Astrocyte of the hippocampus (primary cell): ENCODE measurements at places on chromosomes 5 and 9.

DNA sequence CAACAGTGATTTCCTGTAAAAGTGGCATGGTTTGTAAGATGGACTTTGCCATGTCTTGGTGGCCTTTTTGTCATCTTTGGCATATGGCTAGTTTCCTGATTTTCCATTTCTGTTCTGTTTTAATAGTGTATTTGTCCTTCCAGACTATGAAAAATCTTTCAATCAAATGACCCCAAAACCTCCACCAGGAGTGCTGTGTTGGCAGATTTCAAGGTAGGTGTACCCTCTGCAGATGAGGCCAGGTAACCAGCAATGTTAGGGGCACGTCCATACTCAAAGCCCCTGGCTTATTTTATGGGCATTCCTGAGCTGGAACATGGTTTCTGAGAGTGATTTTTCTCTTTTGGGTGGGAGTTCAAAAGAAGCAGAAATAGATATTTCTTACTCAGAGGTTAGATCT lies 15.2 kb upstream of the MAP1B start:
- no peak for DNase-seq

DNA sequence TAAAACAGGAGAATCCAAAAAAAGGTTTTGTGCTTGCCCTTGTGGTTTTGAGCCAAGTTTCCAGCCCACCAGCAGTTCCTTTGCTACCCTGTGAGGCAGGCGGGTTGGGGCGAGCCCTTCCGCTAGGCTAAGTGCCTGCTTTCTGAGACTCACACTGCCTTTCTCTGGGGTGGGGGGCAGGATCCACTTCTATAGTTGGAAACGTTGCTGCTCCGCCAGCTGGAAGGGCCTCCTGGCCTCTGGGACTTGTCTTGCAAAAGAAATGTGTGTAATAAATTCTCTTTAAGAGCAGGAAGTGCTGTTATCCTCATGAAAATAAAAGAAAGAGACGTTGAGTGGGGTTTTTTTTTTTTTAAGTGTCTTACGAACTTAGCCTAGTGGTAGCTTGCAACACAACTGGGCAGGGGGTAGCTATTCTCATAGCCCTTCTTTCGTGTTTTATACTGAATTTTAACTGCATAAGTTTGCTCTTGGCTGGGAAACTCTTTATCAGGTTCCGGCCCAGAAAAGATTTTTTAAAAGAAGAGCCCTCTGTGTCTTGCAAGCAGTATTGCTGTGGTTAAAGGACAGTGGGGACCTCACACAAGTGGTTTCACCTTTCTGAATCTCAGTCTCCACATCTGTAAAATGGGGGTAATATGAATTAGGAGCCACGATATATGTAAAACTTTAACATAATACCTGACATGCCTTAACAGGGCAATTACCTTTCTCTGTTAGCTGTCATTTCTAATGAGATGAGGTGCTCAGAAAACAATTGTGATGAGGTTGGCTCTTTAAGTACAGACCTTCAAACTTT lies 19.8 kb downstream of the JADE2 start:
- DNase-seq, result no peak

DNA sequence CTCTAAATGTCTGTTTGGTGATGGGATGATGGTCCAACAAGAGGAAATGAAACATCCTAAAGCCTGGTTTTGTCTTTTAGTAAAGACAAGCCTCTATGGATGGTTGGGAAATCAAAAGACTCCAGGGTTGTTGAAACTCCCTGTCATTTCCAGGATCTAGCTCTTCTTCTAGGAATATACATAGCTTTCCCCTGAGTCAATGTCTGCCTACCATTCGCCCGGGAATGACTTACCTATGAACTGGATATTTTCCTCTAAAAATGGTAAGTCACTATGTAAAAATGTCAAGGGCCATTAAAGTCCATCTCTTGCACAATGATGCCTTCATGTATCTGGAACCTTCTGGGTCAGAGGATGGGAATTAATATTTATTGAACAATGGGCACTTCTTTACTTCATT lies 11.1 kb upstream of the KIF12 start:
- no peak for DNase-seq

DNA sequence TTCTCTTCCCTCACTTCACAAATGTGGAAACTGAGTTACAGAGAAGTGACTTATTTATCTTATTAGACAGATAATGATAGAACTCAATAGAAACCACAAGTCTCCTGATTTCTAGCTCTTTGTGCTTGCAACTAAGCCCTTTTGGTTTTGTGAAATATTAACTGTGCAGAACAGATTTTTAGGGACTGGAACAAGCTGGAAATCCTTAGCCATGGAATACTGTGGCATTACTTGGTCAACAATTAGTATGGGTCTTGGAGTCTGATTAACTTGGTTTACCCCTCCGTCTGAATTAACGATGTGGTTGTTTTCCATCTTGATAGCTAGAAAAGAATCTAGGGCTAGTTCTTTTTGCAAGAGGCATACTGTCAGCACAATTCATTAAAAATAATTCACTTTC lies 584 bp upstream of the KLF9 start:
- DNase-seq, result no peak

DNA sequence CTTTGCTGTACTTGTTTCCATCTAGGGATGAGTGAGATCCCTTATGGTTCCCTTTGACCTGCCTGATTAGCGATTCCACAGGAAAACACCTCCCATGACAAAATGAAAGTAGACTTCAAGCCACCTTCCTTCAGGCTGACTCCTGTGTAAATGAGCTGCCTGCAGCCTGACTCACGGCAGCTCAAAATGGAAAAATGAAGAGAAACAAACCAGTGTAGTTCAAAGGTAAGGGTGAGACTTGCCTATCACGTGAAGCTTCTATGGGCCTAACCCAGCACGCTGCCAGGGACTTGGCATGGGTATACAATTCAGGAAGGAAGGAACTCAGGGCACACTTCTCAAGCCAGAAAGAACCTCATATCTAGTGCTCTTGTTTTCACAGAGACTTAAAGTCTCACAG lies 110.1 kb upstream of the LRRTM2 start:
- DNase-seq, result peak; percentile 76

- DNase-seq, result no peak
Measured at GRCh38 chr9:74949859-74950855, 2.6 kb downstream of the C9orf40 start.

DNA sequence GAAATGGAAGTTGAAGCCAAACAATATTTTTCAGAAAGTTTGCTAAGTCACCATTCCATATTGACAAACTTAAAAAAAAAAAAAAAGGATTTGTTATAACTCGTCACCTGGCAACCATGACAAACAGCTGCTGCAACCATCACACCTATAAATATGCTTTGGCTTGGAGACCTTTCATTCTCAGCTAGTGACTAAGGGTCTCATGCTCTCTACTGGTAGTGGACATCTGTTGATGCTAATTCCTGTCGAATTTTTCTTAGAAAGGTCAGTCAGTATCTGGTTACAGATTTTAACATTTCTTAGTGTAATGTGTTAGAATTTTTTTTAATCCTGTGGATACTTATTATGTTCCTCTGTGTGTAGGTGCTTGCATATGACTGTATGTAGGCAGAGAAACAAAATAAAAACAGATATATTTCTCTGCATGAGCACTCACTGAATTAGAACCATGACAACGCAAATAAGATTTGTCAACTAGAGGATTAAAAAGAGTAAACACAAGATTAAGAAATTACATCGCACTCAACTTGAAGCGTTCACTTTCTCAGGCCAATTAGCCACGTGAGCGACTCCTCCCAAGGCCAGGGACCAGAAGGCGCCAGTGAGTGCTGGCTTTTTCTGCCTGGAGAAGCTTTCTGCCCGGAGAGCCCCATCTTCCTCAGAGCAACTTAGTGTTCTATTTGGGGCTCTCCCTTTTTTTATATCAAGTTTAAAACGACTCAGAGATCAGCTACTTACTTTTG lies 27.0 kb upstream of the ZNF622 start:
- DNase-seq, result peak; percentile 47

GRCh38 chr9:93505541-93506132 lies 52.3 kb upstream of the FAM120AOS start:
- no peak for DNase-seq

DNA sequence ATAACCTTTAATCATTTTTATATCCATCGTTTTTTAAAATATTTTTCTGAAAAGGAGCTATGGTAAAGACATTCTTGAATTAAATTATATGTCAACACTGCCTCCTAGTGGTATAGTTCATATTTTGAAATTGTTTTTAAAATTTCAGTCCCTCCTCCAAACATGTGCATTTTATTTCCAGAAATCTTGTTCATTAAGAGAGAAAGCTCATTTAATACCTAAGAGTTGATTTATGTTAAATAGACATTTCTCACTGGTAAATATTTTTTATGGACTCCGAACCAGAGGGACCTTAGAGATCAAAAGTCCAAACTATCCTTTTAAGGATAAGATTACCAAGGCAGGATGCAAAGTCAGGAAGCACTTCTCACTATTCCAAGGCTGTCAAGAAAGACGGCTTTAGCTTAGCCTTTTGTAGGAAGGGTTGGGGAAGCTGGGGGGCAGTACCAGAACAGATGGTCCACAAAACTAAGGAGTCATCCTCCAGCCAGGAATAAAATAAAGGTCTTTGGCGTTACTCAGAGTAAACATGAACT lies 21.6 kb downstream of the BHMT start:
- DNase-seq, result peak; percentile 60

GRCh38 chr9:126113176-126113575 lies 213.5 kb upstream of the MVB12B start:
- no peak for DNase-seq

- DNase-seq, result no peak
Measured at GRCh38 chr5:38456657-38457399, 99.6 kb downstream of the LIFR start.
